ENCODE measurements at places on chromosomes 2 and 18.
A peak's percentile ranks its signal among the peaks of the same experiment; 100 is the strongest.

GRCh38 chr2:170310876-170311502 lies 133.0 kb downstream of the MYO3B start:
- no peak for DNase-seq

DNA sequence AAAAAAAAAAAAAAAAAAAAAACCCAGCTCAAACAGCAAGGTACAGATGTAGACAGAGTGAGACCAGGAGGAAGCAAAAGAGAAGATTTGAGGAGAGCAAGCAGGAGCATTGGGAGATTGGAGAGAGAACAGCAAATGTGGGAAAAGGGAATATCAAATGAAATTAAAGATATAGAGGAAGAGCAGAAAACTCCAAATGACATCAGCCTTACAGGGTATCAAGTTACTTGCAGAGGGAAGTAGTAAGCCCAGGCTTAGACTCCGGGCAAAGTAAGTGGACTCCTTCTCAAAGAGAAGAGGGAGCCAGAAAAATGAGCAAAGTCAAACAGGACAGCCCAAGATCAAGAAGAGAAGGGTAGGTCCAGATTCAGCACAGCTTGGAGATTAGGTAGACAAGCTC lies 93.3 kb upstream of the PPP1CB start:
- DNase-seq, result no peak

DNA sequence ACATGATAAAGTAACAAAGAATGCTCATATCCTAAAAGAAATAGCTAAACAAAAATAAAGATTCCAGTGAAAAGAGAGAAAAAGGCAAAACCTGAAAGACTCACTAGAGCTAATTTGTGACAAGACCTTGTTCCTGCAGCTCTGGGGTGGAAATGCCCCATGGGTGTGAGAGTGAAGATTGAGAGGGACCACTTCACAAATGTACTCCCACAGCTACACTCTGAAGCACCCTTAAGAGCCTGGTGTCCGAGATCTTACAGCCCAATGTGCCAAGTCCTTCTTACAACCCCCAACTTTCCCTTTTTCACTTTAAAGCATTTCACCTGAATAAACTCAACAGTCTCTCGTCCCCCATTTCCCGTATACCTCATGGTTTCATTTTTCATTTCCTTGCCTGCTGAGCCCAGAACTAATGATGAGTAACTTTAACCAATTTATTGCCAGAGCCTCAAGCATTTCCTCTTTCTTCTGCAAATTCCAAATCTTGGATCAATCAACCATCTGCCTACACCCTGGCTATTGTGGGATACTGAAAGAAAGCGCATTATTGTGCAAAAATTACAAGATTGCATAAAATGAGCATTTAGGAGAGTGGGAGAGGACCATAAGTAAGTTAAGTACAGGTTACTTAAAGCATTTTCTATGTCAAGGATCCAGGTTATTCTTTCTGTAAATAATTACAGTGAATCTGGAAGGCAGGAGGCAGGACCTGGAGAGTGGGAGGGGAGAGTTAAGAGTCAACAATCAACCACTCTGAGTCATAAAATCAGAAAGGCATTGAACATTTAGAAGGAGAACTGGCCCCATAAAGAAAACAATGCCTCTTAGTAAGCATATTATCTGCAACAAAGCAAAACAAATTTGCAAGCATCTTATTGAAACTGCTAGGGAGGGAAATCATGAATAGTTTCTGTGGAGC lies 804.4 kb upstream of the CELF4 start:
- DNase-seq, result no peak

- no peak for DNase-seq
Measured at GRCh38 chr2:49719241-49719640, 564.9 kb upstream of the FSHR start.

GRCh38 chr2:7022492-7023385 lies 105.5 kb downstream of the RNF144A start:
- DNase-seq, result no peak

DNA sequence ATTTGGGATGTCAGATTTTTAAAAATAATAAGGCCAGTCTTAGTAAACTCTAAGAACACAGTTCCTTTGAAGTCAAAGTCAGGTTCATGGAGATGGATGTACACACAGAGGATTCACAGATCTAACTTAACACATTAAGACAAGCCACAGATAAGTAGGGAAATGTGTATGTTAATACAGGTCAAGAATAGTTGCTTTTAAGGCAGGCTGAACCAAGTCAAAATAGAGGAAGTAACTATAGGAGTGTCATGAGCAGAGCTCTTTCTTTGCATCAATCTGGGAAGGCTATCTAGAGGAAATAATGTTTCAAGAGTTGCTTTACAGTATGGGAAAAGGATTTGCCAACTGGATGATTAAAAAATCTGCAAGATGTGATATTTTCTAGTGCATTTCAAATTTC lies 128.0 kb upstream of the FBXO11 start:
- DNase-seq, result no peak

DNA sequence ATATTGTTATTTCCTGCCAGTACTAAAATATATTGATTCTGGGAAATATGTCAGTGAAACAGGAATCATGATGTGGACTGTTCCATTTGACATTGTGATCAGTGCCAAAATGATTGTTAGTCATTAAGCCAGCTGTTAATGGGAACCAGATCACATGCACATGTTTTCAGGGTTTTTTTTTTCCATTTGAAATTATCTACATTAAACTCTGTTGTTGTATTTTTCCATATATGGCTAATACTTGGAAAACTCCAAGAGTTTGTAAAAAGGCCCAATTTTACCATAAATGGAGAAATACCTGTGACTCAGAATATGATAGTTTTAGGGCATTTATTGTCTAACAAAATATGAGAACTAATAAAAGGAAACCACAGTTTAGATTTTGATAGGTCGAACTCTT lies 13.4 kb downstream of the ITGAV start:
- no peak for DNase-seq

DNA sequence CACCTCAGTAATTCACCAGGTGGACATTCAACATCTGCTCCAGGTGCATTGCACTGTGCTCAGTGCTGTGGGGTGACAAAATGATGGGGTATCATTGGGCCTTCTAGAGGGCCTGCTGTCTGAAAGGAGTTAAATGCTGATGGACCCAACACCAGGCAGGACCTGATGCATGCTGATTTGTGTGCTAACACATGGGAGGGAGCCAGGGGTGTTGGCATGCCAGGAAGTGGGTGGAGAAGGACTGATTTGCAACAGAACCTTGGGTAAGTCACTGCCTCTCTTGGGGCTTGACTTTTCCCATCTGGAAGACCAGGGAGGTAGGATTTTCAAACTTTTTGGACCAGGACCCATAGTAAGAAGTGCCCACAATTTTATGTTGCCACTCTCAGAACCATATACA lies 57.9 kb upstream of the CXCR4 start:
- DNase-seq, result no peak

GRCh38 chr2:239716009-239716408 lies 309.1 kb downstream of the NDUFA10 start:
- DNase-seq, result no peak

DNA sequence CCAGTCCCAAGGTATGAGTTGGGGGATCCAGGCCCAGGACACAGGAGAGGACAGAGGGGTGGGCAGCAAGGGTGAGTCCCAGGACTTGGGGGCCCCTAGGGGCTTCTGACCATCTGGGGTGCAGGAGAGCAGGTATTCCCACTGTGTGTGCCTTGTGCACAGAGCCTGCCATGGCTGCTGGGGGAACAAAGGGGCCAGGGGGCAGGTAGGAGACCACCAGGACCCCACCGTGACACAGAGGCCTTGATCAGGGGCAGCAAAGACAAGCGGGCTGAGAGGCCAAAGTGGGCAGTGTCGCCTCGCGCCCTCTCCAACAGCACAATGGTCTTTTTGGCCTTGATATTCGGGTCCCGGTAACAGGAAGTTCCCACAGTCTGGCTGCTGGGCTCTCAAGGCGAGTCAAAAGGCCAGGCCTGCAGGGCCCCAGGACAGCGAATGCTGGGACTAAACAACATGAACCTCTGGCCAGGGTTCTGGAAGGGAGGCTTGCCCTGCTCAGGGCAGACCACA lies 12.3 kb upstream of the GPR17 start:
- DNase-seq, result no peak

DNA sequence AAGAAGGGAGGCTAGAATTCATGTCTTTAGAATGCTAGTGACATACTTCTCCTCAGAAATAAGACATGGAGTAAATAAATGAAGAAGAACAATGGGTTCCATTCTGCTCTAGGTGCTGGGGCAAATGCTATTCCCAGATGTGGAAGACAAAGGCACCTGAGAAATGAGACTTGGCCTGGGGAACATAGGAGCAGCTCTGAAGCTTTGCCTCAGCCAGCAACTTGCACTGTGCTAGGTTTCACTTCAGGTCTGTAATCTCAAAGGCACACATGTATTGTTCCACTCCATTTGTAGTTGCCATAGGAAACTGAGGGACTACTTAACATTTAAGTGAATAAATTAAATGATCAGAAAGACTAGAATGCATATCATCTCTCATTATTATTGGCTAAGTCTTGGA lies 538.9 kb upstream of the REG3G start:
- no peak for DNase-seq

- DNase-seq, result no peak
Measured at GRCh38 chr18:10017043-10017442, 103.2 kb downstream of the VAPA start.

DNA sequence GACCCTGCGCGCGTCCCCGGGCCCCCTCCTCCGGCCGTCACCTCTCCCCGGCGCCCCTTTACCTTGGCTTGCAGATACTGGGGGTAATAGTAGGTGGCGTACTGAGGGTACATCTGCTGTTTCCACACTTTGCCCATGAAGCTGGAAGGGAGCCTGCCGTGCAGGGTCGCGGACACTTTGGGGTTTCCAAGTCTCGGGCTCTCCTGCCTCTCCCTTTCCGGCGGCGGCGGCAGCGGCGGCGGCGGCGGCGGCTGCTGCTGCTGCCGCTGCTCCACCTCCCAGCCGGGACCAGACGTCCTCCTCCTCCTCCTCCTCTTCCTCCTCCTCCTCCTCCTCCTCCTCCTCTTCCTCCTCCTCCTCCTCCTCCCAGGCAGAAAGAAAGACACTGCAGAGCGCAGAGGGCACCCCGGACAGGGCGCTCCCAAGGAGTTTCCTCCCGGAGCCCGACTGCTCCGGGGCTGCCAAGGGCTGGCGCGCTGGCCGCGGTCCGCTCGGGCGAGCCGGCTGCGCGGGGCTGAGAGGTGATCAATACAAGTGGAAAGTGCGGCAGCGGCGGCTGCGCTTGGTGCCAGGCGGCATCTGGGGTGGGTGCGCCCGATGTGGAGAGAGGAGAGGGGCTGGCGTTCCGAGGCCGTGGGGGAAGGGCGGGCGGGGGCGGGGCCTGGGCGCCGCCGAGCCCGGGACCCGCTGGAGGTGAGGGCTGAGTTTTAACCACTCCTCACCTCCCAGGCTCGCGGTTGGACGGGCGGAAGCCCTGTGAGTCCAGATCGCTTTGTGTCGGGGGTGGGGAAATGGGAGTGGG lies at the start of gene RBMS1:
Gene RBMS1 (minus strand): TSS at position 581 of the 802 bp plus-strand sequence. CDS start 444 bp downstream, at position 137.
- peak; percentile 33 for DNase-seq

DNA sequence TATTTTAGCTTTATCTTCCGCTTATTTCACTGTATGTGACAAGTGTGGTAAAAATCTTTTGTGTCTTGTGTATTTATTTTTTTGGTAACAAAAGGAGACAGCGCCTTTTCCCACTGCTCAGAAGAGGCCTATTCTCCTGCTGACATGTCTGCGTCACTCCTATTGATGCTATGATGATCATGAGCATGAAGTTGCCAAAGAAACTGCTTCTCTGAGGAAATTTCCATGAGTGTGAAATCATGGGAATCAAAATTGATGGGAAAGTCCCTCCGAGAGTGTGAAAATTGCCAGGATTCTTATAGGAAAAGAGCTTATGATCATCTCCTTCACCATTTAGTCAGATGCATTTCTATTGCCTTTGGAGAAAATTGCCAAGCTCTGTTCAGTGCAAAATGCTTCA lies 36.5 kb upstream of the DARS1 start:
- DNase-seq, result no peak

GRCh38 chr2:191264647-191265081 lies 19.5 kb downstream of the MYO1B start:
- no peak for DNase-seq

- no peak for DNase-seq
Measured at GRCh38 chr2:52017646-52018235, 985.8 kb upstream of the NRXN1 start.

GRCh38 chr2:175180701-175181103 lies 808 bp downstream of the ATP5MC3 start:
- peak; percentile 17 for DNase-seq

DNA sequence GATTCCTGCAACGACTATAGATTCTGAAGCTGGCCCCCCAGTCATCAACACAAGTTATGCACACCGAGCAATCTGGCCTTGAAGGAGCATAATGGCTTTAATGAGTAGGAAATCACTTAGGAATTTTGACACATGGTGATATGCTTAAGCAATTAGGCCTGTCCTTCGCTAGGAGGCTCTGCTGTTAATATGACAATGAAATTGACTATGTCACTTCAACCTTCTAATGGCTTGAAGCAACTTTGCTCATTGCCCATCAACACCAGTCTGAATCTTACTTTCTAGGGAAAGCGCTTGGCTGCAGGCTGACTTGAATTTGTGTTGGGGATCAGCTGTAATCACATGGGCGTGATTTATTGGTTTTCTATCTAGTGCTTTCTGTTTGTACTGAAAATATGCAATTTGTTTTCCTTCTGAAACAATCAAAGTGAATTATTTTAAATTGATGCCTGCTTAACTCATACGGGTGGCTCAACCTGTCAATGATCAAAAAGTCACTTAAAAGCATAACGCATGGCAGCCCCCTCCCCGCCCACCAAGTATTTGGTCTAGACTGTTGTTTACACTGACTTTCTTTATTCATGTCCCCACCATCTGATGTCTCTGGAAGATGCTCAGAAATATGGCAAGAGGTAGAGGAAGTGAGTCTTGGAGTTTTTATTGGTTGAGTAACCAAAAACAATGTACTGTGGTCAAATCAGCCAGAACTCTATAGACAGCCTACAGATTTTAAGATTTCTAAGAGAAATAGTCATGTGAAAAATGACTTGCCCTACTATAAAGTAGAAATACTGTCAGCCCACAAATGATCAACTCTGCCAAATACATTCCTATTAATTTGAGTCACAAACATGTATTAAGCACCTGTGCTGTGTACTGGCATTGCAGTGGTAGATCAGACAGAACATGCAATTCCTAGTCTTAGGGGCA lies 344.9 kb downstream of the RBM43 start:
- no peak for DNase-seq

DNA sequence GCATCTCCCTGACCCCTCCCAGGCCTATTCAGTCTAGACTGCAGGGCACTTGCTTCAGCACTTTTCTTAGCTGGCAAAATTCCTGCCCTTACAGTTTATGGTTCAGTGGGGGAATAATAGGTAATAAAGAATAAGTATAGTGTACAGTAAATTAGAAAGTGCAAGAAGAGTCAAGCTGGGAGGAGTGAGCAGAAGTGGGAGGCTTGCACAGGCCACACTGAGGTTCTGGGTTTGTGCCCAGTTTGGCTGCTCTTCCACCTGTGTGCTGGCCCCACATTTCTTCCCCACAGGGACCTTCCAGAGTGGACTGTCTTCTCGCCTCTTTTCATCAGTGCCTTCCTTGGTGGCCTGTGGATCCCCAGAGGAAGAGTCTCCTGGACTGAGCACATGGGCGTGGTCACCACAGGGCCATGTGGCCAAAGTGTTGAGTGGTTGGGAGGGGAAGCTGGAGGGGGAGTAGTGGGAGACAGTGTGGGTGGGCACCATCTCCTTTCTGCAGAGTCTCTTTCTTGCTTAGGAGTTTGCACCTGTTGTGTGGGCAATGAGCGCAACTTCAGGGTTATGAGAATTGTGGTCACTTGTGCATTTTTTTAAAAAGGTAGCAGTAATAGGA lies 128.6 kb upstream of the ZSWIM2 start:
- no peak for DNase-seq

All from effector CD4-positive, alpha-beta T cell (primary cell).